ENCODE measurements at places on chromosomes 2 and 18.

DNA sequence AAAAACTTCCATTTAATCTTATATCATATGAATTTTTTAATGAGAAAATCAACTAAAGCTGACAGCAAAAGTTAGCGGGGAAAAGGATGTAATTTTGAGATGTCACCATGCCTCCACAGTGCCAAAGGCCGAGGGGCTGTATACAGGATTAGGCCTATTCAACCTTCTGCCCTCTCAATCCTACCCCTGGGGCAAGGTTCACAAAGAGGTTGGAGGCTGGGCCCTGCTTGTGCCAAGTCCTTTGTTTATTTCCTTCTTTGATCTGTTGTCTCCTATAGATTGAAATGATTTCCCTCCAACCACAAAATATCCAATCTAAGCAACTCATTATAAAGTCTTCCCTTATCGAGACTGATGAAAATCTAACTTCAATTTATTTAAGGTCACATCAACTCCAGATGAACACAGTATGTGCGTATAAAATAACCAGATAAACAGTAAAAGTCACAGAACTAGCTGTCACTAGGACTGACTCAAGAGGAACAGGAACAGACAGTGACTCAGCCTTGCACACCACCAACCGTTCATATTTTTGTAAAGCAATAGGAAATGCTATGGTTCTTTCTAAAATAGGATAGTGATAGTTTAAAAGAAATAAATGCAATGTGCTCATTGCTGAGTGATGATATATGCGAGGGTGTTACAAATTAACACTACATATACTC is 95.8 kb downstream of the SLC25A12 start:
- no peak for DNase-seq

DNA sequence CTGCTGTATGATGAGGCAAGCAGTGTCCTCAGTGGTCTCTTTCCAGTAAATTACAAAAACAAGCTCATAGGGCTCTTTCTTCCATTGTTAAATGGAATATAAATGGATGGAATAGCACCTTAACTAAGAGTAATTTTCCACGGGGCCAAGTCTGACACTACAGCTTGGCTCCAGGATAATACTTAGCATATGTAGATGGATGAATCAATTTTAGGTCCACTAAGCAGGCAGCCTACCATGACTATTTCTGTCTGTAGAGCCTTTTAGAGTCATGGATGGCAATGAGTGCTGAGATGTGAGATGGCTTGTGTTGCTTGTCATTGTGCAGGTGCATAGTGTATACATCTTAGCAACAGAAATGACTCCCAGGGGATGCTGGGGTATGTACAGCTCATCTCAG is 125.9 kb downstream of the PKP4 start:
- DNase-seq, result no peak

GRCh38 chr18:29644276-29644675 is 1398.3 kb downstream of the DSC3 start:
- DNase-seq, result no peak

- no peak for DNase-seq
Observed at GRCh38 chr18:31162419-31162793, 250 bp downstream of the DSC1 start.

DNA sequence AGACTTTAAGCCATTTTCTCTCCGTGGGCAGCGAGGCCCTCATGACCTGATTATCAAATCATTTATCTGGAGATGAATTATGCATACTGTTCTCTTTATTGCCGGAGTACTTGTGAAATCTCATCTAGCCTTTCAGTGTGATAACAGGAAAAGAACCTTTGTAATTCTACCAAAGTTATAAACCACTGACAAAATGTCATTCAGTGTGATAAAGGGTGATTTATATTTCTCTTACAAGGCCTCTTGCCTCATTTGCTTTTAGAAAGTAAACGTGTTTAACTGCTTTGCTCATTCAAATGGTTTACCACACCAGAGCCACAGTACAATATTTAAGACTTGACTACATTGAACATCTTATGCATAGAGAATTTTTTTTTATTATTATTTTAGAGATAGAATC is 13.8 kb downstream of the MTCL1 start:
- no peak for DNase-seq

All from progenitor cell of endocrine pancreas (in vitro differentiated cells).